ENCODE measurements at places on chromosomes 6 and 20.

- no peak for DNase-seq
Observed at GRCh38 chr6:83873869-83874268, 14.4 kb downstream of the CYB5R4 start.

DNA sequence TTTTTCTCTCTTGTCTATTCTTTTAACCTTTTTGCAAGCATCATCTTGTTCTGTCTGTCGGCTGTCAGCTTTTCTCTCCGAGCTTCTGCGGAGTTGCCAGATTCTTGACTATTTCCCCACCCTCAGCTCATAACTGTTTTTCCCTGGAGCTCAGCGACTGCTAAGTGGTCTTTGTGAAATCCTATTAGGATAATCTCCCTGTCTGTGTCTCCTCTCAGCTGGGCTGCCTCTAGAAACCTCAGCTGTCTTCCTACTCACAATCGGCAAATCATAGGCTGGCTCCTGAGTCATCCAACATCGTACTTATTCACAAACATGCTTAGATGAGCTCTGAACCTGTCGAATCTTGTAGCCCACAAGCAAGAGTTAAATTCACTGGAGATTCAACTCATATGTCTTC is 332.3 kb downstream of the PTPRT start:
- no peak for DNase-seq

GRCh38 chr20:37911261-37911660 is 8.3 kb downstream of the VSTM2L start:
- DNase-seq: no peak

- DNase-seq: no peak
Observed at GRCh38 chr6:143253586-143253985, 192.9 kb downstream of the AIG1 start.

DNA sequence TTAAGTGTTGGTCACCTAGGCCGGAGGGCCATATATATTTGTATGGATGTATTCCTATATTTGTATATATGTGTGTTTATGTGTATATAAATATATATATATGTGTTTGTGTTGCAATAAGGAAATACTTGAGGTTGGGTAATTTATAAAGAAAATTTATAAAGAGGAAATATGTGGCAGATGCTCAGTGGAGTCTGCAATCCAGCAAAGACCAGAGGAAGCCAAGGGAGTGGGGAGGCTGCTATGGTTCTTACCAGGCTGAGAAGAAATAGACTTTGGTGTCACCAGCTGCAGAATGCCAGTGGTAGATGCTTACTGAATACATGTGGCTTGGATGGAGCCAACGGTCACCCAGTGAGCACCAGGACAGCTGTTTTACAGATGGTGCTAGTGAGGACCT is 97.4 kb upstream of the ELOVL5 start:
- DNase-seq: no peak

- DNase-seq: no peak
Observed at GRCh38 chr20:33028875-33029274, 2.6 kb upstream of the BPIFB6 start.

DNA sequence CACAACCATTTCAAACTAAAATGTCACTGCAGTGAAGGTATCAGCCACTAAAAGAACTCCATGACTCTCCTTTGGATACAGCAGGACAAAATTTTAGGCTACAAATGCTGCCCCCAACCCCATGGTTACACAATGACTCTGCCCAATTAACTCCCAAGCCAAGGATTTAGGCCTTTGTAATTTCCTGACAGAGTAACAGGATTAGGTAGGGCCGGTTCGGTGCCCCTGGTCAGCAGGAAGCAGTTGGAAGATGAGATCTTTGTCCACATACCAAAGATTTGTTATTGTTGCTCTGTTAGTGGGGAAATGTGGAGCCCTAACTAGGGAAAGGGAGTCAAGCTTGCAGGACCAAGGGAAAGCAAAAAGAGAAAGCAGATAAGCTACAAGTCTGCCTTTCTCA is 26.7 kb upstream of the RIPK1 start:
- no peak for DNase-seq

- no peak for DNase-seq
Observed at GRCh38 chr6:149061930-149062329, 255.6 kb upstream of the TAB2 start.

GRCh38 chr6:142947714-142948480 is 2.9 kb upstream of the HIVEP2 start:
- no peak for DNase-seq

GRCh38 chr6:170181338-170181690 is 109.6 kb downstream of the DLL1 start:
- DNase-seq: no peak

DNA sequence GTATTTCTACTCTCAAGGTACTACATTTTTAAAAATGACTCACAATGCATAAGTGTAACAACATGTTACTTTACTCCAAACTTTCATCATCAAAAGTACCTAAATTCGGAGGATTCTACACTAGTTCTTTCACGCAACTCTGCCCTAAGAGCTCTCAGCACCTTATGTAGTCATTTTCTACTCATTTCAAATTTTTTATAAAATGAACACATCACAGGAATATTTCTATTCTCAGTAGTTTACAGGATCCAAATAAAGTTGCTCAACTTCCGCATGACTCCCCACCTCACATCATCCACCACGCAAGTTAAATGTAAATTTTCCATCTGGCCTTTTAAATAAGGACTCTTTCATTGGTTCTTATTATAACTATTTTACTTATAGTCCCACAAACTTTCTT is 344.9 kb upstream of the MANEA start:
- DNase-seq: peak; percentile 51

DNA sequence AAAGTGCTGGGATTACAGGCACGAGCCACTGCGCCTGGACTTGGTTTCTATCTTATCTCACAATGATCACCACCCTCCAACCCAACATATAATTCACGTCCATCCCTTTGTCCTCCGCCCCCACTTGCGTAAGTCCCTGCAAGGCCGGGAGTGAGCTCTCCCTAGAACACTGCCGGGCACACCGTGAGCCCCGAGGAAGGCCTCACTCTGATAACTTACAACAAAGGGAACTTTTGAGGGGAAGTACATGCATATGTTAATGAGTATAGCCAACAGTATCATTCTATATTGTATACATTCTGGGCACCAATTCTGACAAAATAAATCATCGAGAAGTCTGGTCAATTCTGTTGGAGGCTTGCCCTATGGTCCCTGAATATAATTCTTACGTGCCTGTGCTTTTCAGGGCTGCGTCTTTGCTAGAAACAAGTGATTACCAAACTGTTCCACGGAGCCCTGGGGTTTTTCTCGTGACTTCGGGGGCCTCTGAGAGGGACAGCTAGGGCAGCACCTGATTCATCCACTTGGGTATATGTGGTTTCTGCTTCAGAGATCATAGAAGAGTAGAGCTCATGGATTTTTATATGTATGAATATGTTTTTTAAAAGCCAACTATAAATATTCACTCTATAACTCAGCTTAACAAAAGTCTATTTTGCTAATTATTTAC is 469.8 kb upstream of the AGPAT4 start:
- DNase-seq: no peak

DNA sequence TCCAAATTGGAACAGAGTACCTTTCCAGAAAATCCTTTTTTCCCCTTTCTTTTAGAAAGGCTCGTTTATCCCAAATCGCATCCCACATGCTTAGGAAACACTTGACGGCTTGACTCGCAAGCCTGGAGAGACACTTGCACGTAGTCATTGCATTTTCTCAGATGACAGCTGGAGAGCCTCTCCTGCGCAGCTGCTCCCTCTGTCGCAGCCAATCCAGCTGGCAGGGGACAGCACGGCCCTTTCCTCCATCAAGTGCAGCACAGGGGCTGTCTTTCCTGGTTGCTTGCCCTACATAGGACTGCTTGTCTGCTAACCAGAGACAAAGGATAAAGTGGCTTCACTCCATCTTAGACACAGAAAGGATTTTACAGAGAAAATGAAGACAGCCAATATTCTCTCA is 77.6 kb upstream of the RGS17 start:
- no peak for DNase-seq

DNA sequence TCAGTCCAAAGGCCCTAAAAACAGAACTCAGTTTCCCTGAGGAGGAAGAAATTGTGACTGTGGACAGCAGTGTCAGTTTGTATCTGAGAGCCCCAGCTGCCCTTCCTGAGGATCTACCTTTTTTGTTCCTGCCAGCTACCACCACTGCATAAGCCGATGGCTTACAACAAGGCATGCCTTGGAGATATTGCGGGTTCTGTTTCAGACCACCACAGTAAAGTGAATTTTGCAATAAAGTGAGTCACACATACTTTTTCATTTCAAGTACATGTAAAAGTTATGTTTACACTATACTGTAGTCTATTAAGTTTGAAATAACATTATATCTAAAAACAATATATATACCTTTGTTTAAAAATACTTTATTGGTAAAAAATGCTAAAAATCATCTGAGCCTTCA is 9.6 kb upstream of the CST3 start:
- DNase-seq: no peak

- no peak for DNase-seq
Observed at GRCh38 chr6:89258912-89259311, 41.8 kb upstream of the GABRR1 start.

DNA sequence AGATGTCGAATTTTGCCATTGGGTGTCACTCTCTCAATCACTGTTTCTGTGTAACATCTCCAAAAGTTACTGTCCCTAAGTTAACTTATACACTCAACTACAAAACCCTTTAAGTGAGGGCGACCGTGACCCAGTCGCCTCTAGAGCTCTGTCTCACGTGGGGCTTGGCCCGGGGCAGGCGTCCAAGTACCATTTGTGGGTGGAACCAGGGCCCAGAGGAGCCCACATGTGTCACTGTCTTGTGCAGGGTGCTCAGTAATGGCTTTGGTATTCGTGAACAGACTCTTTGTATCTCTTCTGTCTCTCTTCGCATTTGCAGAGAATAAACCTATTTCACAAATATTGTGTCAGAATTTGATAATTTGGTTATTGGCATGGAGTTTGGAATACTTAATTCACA is 109.9 kb upstream of the THBS2 start:
- DNase-seq: no peak

DNA sequence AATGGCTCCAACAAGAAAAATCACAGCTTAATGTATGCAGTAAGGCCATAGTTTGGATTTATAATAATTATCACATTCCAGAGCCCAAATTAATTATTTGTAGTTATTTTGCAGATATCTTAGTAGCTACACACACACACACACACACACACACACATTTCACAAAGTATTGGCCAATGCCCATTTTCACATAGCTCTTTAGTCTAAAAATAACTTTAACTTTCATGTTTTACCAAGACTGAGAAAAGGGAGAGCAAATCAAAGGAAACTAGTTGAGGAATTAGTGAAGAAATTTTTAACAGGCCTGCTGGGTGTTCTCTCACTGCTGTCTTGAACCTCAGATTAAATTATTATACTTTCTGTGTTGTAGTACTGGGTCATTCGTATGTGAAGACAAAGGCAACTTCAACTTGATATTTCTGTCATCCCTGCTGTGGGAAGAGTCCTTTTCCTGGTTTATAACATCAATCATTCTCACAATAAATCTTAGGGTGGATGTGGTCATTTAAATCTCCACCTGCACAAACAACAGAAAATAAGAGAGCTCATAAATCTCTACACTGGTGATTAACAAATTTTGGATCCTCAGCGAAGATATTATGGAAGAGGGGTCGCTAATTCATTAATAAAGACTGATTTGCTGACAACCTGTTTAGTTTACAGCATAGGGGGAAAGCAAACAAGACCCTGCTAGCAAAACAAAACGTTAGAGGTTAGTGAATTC is 1.6 kb upstream of the TCF21 start:
- DNase-seq: no peak

DNA sequence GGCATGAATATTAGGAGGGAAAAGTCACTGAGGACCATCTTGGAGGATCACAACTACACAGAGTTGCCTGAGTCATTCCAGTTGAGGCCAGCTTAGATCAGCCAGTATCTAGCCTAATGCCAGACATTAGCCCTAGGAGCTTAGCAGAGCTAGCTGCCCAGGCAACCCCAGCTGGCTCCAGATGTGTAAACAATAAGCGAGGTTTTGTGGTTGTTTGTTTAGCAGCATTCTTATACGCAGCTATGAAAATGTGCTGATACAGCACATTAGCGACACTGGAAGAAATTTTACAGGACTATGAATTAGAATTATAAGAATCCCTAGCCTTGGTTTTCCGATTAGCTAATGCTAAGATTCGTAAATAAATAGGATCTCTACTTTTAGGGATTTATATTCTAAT is 59.3 kb downstream of the BTBD3 start:
- no peak for DNase-seq

DNA sequence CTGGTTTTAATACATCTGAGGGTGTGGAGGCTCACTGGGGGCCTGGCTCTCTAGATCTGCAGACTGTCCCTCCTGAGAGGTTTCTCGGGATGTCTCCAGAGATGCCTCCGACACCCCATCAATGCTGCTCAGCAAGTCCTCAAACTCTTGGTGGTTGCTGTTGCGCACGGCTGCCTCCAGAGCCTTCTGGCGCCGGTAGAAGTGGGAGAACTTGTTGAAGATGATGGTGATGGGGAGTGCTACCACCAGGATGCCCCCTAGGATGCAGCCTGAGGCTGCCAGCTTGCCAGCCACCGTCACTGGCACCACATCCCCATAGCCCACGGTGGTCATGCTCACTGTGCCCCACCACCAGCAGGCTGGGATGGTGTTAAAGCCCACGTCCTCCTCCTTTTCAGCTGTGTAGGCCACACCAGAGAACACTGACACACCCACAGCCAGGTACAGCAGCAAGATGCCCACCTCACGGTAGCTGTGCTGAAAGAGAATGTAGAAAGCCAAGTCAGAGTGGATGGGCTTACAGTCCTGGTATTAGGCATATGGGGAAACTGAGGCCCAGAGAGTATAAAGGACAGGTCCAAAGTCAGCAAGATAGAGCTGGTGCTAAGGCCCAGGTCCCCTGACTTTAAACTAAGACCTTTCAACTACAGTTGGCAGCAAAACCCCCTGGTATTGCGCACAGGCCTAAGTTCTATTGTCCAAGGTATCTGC is 5.9 kb downstream of the KCNS1 start:
- no peak for DNase-seq

DNA sequence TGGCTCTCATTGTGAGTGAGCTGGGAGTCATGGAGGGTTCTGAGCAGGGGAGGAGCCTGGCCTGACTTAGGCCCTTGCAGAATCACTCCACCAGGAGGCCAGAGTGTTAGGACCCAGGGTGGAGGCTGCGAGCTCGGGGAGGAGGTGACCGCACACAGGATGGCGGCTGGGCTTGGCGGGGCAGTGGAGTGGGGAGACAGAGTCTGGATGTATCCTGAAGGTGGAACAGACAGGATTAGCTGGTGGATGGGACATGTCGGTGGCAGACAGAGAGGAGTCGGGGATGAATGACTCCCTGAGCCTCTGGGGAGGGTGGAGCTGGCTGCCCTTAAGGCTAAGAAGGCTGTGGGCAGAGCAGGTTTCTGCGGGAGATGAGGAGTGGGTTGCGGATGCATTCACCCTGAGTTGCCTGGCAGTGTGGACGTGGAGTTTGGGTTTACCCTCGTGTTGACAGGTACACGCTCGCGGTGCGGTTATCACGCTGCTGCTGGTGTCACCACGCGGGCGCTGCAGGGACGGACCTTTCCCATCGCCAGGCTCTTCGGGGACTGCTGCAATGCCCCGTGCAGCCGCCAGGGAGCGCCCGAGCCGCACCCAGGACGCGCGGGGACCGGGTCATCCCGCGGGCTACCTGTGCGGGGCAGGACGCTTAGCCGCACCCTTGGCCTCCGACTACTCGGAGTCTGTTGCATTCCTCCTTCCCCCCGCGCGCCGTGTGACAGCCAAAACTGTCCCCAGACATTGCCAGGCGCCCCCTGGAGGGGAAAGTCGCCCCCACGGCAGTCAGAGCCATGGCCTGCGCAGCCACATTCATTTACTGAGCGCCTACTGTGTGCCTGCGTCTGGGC is 43.0 kb upstream of the PTGIS start:
- no peak for DNase-seq

Data from fibroblast of skin of left quadriceps (primary cell).